ENCODE measurements at places on chromosomes 3 and 15.

DNA sequence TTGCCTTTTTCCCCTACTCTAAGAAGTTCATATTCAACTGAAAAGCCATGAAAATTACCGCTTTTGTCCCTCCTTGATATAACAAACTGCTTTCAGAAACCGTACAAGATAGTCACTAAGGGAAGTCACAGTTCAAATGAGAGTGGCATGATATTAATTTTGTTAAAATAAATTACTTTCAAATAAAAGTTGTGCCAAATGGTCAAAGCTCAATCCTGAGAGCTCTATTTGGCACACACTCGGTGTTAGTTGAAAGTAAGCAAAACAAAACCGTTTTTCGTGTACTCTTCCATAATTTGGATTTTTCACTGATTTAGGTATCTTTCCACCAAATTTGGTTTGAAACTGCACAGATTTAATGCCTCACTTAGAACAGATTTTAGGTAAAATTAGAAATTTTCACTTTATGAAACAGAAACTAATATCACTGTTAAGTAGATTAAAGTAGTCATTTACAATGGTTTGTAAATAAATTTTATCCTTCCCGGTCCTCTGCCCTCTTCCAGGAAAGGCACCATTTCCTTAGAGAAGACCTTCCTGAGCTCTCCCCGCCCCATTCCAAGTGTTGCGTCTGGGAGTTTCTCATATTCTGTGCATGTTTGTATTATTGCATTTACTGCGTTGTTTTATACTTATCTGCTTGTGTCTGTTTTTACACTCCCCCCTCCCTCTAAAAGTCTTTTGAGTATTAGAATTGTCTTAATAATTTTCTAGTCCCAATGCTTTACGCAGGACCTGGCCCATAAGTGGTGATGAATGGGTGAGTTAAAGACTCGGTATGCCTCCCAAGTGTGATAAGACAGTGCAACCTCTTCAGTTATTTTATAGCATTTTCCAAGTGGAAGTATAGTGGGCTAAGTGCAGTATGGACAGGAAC is 853 bp downstream of the TCAIM start:
- DNase-seq, result no peak

- no peak for DNase-seq
Observed at GRCh38 chr3:127143172-127143571, 49.8 kb upstream of the PRR23E start.

- DNase-seq, result peak; percentile 27
Observed at GRCh38 chr3:193572426-193572908, 17.8 kb upstream of the ATP13A4 start.

DNA sequence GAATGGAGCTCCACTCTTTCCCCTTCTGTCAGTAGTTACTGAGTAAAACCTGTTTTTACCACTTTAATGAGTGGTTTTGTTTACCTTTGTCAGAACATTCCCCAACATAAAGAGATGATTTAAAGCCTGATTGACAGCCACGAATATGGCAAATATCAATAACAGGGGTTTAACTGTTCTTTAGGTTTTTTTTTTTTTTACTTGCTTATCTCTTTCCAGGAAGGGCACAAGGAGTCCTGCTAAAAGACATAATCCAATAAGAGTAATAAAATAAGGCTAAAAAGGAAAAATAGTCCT is 11.5 kb upstream of the UBE2Q2 start:
- DNase-seq, result no peak

- DNase-seq, result no peak
Observed at GRCh38 chr3:33313331-33313730, 36.1 kb downstream of the FBXL2 start.

- peak; percentile 50 for DNase-seq
Observed at GRCh38 chr3:197456261-197457091, 99.3 kb downstream of the BDH1 start.

DNA sequence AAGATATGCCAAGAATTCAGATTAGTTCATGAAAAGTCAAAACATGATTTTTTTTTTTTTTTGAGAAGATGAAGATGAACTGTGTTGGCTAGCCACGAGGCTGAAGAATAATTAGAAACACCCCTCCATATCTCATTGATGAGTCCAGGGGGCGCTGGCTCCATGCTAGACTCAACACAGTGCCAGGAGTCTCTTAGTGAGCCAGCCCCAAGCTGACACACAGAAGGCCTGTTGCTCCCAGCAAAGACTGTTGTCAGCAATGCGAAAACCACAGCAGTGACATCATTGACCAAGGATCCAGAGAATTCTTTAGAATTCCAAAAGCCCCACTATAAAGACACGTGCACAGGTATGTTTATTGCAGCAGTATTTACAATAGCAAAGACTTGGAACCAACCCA is 185.2 kb downstream of the ANXA2 start:
- DNase-seq, result no peak

- DNase-seq, result no peak
Observed at GRCh38 chr3:183193762-183194689, 31.5 kb upstream of the LAMP3 start.

- peak; percentile 8 for DNase-seq
Observed at GRCh38 chr3:143885780-143886427, 37.6 kb upstream of the SLC9A9 start.

DNA sequence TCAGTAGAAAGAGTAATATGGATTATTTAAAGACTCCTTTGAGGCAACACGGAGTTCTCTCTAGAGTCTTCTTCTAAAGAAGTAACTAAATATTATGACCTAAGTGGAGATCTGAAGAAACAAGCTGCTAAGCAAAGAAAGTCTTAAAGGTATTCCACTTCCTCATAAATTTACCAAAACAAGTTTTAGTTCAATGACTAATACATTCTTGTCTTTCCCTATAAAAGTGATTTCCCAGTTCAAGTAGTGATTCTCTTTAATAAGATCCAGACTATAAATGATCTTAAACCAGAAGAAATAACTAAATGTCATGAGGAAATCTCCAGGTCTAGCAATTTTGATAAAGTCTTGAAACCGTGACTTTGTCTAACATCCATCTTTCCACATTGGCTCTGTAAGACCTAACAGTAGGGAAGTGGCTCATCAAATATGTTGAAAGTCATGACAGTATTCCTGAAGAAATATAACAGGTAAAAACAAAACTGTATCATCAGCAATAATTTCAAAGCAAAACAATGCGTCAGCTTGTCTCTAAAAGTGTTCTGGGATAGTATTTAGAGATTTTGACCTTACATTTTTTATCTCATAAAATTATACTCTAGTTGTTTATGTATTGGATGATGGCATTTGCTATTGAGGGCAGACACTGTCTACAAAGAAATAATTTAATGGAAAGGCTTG is 51.8 kb upstream of the NEDD4 start:
- DNase-seq, result no peak

DNA sequence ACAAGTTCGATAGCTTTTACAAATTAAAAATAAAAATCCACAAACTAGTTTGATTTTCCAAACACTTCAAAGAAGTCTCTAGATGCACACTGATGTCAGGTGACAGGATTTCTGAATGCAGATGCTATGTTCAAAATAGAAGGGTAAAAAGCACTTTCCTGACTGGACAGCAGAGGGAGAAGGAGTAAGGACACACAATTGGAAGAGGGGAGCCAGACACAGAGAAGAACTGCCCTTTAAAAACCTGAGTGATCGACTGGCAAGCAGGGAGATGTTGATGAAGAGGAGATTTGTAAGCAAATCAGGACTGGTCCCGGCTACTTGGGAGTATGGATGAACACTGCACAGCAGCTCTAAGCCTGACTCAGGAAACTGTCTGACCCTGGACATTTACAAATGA is 612.8 kb downstream of the MAGI1 start:
- DNase-seq, result no peak

- DNase-seq, result no peak
Observed at GRCh38 chr3:160725338-160725737, 30.7 kb upstream of the PPM1L start.

GRCh38 chr3:3189961-3190360 is 10.5 kb upstream of the CRBN start:
- no peak for DNase-seq

Data from stimulated activated CD4-positive, alpha-beta T cell treated with anti-CD3 and anti-CD28 coated beads, Interleukin-2, amount 100 ng/mL, for 48 hours (primary cell).